Metanephros (tissue), 2 donors: ENCODE measurements at places on chromosomes 4 and X. TPM values are rescaled to one million over a fixed set of nuclear protein-coding genes. Genes with fewer than 3 reads are reported as not detected.

Gene FAM236B
- total RNA-seq = not detected

Gene PAGE1
- not detected for total RNA-seq

Gene AIMP1
- 15.6 TPM for total RNA-seq

Gene PABPC1L2B
- total RNA-seq = not detected

Gene VEGFC
- total RNA-seq = 9.3 TPM

Gene OPRPN
- total RNA-seq = not detected

Gene MSANTD1
- 0.99 TPM for total RNA-seq

Gene XAGE2
- not detected for total RNA-seq

Gene CORIN
- 5.8 TPM for total RNA-seq

Gene DKK2
- 6.1 TPM for total RNA-seq

Gene SLC2A9
- 15.0 TPM for total RNA-seq
